MCF 10A (cell line): ENCODE measurements at places on chromosomes 2 and 18. TPM values are rescaled to one million over a fixed set of nuclear protein-coding genes. Genes with fewer than 3 reads are reported as not detected.
A peak's percentile ranks its signal among the peaks of the same experiment; 100 is the strongest.

CIB4 gene
- not detected in 2 replicates for total RNA-seq

THAP4 gene
- 64.5 and 91.8 TPM in 2 replicates for total RNA-seq

DNA sequence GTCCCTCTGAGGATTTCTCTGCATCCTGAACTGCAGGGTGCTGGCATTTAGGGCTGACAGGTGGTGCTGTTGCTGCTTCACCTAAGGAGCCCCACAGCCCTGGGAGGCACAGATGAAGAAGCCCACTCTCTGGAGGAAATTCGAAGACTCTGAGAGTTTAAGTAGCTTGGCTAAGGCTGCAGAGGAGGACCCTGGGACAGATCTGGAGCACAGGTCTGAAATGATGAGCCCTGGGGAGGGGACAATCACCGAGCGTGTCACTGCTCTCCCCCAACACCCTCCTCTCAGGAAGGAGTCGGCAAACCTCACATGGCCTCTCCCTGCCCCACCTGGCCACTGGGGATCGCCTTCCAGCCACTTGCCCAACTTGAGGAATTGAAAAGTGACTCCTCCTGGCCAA lies 18.6 kb downstream of the CYP27C1 start:
- H3K4me3 ChIP-seq = no peak overlapping the region
- H3K27ac ChIP-seq = no peak overlapping the region
- no peak for DNase-seq
- H3K27me3 ChIP-seq = no peaks in the 10 kb centered on the region

DNA sequence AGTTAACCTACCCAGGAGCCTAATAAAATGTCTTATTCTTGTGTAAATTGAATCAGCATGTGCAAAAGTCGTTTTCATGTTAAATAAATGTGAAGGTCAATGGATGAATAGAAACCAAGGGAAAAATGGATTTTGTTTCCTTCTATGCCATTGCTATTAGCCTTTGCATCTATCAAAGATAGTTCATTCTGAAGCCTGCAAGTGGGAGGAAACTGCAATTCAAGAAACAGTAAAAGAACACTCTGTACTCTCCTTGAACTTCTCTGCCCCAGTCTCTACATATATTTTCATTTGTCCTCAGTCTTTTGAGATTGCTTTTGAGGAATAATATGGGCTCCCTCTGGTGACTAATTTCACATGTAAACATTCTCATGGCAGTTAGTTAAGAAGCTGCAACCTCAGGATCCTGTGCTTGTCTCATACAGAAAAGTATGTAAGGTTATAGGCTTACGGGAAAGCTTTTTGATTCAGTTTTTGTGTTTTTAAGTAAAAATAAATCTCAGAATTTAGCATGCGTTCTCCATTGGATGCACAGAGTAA lies 1590.0 kb upstream of the LRRTM1 start:
- no peaks in the 10 kb centered on the region for H3K36me3 ChIP-seq
- DNase-seq = peak; percentile 52
- H3K27me3 ChIP-seq = no peaks in the 10 kb centered on the region
- no peak overlapping the region for H3K27ac ChIP-seq
- H3K4me3 ChIP-seq = no peak overlapping the region
- peaks cover 7% of the 10 kb centered on the region for H3K4me1 ChIP-seq

DNA sequence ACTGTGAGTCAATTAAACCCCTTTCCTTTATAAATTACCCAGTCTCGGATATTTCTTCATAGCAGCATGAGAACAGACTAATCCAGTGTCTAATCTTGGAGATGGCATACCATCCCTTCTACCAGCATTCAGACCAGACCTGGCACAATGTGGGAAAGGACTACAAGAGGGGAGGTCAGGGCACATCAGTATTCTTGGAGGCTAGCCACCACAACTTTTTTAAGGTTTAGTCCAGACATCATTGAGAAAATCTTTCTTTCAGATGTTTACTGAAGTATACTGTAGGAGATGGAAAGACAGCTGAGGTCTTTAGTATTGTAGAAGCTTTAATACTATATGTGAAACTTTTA lies 4.0 kb downstream of the RALB start:
- H3K4me1 ChIP-seq = peaks cover 42% of the 10 kb centered on the region
- no peak overlapping the region for H3K27ac ChIP-seq
- H3K27me3 ChIP-seq = no peaks in the 10 kb centered on the region
- DNase-seq = no peak
